ENCODE measurements at places on chromosomes 5 and 9. TPM values are rescaled to one million over a fixed set of nuclear protein-coding genes. Genes with fewer than 3 reads are reported as not detected.

ZNF879 gene
- 3.9 TPM for total RNA-seq

SPINK5 gene
- 0.16 TPM for total RNA-seq

ANKRD18B gene
- 2.0 TPM for total RNA-seq

PRRC1 gene
- total RNA-seq, result 26.5 TPM

OBP2B gene
- not detected for total RNA-seq

DIAPH1 gene
- 77.7 TPM for total RNA-seq

- DNase-seq, result no peak
Observed at GRCh38 chr5:135392256-135392655, 6.8 kb downstream of the MACROH2A1 start.

- DNase-seq, result no peak
Observed at GRCh38 chr9:115921301-115921700, 232.3 kb upstream of the PAPPA start.

DNA sequence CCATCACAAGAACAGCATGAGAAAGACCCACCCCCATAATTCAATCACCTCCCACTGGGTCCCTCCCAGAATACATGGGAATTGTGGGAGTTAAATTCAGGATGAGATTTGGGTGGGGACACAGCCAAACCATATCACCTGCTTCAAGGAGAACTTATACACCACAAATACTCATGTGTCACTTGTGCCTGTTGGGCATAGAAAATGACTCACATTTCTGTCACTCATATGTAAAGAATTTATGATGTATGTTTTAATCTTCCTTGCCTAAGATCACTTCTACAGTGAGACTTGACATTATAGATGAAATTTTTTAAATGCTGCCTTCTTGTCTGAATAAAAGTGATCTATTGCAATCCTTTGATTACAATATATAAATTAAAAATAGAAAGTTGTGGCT is 23.0 kb upstream of the PRDM6 start:
- DNase-seq, result no peak

- DNase-seq, result no peak
Observed at GRCh38 chr5:131719564-131719963, 77.3 kb downstream of the FNIP1 start.

DNA sequence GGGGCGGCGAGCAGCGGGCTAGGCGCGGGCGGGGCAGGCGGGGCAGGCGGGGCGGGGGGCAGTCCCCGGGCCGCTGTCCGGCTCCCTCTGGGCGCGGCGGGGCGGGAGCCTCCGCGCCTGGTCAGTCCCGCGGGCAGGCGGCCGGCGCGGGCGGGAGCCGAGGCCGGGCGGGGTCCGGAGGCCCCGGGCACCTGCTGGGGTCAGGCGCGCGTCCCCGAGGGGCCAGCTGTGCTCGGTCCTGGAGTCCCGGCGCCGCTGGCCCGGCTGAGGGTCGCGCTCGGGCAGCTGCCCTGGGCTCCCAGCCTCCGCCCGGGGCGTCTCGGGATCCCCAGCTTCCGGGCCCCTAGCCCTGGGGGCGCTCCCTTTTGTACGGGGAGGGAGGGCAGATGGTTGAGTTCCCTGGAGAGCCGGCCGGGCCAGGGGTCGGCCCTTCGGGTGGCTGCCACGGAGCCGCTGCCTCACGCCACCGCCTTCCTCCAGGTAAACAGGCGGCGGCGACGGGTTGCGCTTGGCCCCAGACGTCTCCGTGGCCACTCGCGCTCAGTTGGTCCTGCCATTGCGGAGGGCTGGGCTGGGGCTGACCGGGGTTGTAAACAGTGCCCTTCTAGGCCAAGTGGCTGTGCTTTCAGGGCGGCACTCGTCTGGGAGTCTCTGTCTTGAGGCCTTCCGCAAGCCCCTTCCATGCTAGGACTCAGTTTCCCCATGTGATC is 473 bp downstream of the ZBTB34 start:
- DNase-seq, result no peak

DNA sequence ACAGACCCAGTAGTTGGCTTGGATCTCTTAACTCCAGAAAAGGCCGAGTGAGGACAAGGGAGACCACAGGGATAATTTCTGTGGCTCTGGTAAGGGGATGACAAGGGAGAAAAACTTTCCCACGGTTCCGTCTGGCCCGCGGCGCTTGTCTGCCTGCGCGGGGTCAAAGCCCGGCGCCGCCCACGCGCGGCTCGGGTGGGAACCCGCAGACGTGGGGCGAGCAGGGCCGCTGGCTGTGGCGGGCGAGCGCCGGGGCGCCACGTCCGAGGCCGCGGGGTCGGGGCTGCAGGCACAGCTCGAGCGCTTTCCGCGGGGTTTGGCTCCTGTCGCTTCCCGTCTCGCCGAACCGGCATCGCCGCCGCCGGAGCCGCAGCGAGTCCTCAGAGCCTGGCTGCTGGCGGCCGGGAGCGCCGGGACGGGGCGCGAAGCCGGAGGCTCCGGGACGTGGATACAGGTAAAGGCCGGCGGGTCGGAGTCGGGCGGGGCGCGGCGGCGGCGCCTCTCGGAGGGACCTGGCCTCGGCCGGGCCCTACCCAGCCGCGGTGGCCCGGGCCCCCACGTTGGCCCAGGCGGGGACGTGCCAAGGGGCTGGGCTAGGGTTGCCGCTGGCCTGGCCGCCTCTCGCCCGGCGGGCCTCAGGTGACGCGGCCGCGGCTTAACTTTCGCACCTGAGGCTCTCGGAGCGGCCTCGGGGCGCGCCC is at the start of gene RNF180:
TSS of gene RNF180 (plus strand) at position 344 of the 701 bp plus-strand sequence. CDS start 34,965 bp downstream, outside the sequence.
- DNase-seq, result no peak

DNA sequence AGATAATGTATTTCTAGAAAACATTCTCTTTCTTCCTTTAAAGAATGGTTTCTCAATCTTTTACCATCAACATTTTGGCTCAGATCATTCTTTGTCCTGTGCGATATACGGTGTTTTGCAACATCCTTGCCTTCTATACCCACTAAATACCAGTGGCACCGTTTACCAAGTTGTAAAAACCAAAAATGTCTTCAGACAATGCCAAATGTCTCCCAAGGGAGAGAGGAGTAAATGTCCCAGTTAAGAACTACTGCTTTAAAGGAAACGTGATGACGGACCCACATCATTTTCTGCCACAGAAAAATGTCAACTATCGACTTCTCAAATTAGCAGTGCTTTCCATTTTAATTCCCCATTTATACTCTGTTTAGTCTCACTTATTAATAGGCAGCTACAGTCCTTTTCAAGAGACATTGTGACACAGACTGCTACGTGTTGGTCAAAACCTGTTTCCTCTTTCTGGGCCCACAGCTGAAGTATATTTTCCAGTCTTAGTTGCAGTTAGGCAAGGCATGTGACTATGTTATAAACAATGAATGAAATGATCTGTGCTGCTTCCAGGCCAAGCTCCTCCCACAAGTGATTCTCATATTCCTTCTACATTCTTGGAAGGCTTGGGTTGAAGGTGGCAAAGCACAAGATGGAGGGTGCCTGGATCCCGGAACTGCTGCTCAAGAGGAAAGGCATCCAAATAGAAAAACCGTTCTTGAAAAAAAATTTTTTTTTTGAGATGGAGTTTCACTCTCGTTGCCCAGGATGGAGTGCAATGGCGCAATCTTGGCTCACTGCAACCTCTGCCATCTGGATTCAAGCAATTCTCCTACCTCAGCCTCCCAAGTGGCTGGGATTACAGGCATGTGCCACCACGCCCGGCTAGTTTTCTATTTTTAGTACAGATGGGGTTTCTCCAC is 8.8 kb downstream of the PRXL2C start:
- no peak for DNase-seq

DNA sequence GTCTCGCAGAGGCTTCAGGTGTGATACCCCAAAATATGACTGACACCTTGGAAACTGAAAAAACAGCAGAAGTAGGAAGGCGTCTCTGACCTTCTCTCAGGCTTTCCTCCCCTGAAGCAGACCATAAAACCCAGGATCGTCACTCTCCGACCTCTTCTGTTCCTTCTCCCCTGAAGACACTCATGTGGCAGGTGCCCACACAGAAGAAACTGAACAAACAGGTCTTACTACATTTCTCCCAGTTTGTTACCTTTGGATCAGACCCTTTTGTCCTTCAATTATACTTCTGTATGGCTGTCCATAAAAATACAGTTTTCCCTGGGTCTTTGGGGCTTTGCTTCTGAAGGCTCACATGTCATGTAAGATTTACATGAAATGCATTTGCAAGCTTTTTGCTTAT is 10.3 kb upstream of the PRUNE2 start:
- DNase-seq, result no peak

- DNase-seq, result no peak
Observed at GRCh38 chr9:68998812-68999211, 15.1 kb downstream of the PRKACG start.

- DNase-seq, result no peak
Observed at GRCh38 chr9:93182572-93182971, 1.4 kb upstream of the WNK2 start.

DNA sequence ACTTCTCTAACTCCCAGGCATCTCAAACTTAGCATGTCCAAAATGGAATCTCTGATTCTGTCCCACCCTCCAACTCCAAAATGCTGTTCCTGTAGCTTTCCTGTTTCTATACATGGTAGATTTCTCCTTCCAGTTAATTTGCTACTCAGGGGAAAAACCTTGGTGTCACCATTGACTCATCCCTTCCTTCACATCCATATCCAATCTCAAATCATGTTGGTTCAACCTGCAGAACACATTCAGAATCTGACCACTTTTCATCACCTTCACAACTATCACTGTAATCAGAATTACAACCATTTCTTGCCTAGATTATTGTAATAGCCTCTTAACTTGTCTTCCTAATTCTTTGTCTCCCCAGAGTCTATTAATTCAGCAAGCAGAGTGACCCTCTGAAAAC is 10.8 kb downstream of the RIOK2 start:
- no peak for DNase-seq

- no peak for DNase-seq
Observed at GRCh38 chr9:122562134-122562760, 9.3 kb downstream of the OR1N2 start.

DNA sequence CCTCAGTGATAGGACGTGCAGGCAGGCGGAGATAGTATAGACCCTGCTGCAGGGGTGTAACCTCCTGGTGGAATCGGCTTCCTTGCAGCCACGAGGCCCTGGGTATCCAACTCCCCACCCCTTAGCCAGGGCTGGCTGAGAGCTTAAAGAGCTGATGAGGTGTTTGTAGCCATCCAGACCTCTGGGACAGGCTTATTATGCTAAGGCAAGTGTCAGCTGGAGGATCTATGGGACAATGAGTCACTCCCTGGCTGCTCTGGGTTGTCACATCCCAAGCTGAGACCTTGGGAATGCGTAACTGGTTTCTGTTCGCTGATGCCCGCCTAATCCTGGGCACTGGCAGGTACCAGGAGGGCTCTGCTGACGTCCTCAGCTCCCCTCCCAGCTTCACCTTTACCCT is 38.9 kb downstream of the DAB2IP start:
- no peak for DNase-seq

- DNase-seq, result no peak
Observed at GRCh38 chr9:86860006-86860405, 87.3 kb downstream of the GAS1 start.

DNA sequence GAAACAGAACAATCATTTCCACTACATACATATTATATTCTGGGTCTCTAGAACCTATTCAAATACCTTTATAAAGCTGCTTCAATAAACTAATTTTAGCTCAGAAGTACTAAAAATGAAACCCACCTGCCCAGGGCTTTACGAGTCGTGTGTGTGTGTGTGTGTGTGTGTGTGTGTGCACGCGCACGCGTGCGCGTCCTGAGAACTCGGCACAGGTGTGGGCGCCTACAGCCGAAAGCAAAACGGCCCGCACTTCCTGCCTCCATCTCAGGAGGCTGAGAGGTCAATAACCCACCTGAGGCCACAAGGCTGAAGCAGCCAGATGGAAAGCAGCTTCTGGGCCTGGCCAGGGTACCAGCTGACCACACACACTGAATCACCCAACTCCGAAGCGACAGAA is 3.0 kb downstream of the CLPTM1L start:
- no peak for DNase-seq

- no peak for DNase-seq
Observed at GRCh38 chr9:33815781-33816180, 1.2 kb upstream of the UBE2R2 start.

DNA sequence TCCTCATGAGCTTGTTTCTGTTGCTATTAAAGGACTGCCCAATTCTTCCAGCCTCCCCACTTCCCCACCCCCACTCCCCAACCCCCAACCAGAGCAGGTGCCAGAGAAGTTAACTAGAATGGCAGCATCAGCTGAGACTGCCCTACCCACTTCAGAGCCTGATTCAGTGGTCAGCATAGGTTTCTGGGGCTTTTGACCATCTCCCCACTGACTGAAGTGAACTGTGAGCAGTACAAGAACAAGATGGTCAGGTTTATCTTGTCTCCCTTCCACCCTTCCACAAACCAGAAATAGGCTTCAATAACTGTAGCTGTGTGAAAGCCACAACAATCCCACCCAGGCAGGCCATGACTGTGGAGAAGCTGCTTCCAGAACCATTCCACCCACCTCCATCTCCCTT is 289.4 kb upstream of the SLC24A2 start:
- no peak for DNase-seq

GRCh38 chr5:131684051-131684450 is 49.0 kb upstream of the RAPGEF6 start:
- DNase-seq, result no peak

- no peak for DNase-seq
Observed at GRCh38 chr5:180799194-180799593, 3.4 kb downstream of the MGAT1 start.

DNA sequence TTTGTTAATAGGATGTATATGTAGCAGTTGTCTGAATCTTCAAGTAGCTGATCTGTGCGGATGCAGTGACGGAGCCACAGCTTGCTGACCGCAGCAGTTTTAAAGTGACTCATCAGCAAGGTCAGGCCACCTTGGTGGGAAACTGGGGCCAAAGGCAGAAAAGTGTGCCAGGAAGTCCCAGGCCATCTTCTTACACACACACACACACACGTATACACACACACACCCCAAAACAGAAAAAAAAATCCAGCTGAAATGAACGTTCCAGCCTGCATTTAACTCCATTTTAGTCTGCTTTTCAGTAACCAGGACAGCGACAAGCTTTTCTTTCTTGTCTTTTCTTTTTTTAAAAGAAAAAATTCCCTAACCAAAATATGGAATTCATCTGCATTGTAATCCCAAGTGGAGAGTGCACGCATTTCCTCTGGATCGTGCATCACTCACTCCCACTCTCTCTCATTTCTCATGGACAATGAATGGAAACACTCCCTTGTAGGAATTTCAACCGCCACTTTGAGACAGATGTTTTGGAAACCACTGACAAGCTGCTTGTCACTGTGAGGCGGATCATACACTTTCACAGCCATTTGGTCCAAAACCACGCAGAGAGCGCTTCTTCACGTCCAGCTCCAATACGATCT is 103.9 kb downstream of the LHFPL2 start:
- DNase-seq, result no peak

DNA sequence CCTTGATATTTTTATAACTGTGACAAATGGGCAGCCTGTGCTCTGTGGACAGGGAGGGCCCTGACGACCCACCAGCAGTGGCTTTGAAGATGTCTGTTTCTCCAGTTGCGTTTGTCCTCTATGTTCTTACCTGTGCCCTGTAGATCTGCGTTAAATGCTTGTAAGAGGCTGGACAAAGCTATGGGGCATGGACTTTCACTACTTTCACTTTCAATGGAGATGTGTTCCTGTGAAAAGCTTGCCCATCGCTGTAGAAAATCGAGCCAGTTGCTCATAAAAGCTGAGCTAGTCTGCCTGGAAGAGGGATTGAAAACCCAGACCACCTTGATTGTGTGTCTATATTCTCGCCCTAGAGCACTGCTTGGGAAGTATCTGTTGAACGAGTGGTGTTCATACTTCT is 74.1 kb downstream of the PSAT1 start:
- DNase-seq, result no peak

GRCh38 chr5:82359272-82359671 is 81.1 kb upstream of the RPS23 start:
- DNase-seq, result no peak

All from cardiac septum (tissue), 1 donor.